ENCODE measurements at places on chromosomes 2 and 18.

DNA sequence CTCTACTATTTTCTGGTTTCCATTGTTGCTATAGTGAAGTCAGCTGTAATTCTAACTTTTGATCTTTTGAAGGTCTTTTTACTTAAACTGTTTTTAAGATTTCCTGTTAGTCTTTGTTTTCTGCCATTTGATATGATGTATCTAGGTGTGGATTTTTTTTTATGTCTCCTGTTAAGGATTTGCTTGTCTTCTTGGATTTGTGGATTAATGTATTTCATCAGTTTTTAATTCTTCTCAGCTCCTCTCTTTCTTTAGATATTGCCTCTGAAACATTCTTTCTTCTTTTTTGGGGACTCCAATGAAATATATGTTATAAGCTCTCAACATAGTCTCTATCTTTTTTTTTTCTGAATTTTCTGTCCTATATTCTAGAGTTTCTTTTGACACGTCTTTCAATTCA lies 24.8 kb upstream of the THUMPD2 start:
- DNase-seq: no peak

GRCh38 chr2:228180181-228181097 lies 1.0 kb downstream of the SPHKAP start:
- no peak for DNase-seq

- no peak for DNase-seq
Measured at GRCh38 chr2:212893216-212893615, 258.2 kb downstream of the IKZF2 start.

DNA sequence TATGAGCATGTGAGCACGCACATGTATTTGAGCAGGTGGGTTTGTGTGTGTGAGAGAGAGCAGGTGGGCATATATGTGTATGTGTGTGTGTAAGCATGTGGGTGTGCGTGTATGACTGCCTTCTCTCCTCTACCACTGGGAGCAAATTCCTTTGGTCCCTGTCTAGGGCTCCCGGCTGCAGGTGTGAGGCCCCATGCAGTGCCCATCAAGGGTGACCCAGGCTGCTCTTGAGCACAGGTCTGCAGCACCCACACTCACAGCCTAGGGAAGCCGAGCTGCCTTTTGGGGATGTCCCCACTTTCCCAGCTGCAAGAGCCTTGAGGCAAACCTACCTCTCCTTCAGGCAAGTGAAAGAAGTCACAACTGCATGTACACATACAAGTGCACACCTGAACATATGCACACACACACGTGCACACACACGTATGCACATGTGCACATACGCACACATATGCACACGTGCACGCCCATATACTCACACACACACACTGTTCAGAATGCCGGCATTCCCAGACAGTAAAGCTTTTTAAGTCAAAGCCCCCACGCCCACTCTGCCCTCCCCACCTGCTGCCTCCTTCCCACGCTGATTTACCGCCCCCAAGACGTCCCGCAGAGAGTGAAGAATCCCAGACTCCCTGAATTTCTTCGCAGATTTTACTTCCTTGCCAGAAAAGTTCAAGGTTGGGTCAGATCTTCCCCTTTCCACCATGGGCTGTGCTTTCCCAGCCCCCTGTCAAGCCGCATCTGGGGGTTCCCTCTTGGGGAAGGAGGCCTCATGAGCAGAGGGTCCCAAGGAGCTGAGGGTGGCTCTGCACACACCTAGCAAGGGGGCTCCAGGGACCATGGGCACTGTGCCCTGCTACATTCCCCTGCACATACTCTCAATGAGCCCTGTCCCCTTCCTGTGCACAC lies 170.6 kb downstream of the TWIST2 start:
- DNase-seq: peak; percentile 65

DNA sequence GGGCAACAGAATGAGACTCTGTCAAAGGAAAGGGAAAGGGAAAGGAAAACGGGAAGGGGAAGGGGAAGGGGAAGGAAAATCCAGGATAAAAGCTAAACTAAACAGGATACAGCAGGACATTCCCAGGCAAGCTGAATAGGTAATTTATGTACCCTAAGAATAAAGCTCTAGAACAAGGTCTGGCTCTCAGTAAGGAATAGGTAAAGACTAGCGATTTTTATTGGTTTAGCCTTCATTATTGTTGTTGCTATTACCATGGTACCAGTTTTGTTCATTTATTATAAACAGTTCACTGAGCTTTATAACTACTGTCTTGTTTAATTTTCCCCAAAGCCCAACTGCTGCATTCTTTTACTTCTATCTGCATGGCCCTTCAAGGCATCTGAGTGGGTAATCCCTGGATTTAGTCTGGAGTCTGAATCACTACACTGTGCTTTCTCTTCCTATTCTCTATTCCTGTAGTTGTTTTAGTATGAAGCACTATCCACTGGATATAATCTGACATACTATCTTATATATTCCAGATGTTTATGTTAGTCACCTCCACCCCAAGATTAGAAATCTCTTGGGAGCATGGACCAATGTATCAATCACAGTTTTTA lies 127.1 kb upstream of the TANK start:
- DNase-seq: no peak

GRCh38 chr2:106028192-106028591 lies 165.9 kb downstream of the UXS1 start:
- DNase-seq: no peak

DNA sequence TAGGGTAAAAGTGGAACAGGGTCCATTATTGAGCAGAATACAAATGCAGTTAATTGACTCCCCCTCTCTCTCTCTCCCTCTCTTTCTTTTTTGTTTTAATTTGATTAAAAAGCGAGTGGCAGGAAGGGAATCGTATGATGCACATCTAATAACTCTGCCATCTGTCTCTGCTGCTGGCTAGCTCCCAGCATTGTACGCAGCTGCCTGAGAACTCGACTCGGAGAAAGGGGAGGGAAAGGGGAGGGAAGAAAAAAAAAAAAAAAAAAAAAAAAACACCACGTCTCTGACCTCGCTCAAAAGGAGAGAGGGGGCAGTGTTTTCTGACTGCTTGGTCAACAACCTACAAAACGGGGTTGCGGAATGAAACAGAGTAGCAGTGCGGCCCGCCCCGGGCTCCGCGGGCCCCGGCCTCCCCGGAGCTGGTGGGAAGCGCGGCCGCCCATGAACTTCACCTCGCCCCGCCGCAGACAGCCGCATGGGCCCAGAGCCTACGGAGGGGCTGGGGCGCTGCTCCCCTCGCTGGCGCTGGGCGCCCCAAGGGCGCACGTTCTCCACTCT lies 265.7 kb downstream of the TCF4 start:
- DNase-seq: peak; percentile 87

DNA sequence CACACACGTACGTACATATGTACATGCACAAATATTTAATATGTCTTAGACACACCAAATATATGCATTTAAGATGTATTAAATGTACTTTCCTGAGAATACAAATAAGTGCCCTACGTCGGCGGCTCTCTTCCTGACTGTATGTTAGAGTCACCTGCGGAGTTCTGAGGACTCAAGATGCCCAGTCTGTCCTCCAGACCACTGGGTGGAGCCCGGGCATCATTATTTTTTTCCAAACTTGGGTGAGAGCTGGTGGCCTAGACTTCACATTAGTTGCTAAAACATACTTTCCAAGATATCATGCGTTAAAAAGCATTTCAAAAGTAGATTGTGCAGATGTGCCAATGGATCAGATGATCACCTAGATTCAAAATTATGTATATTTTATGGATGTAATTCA lies 2.9 kb downstream of the IL18R1 start:
- DNase-seq: no peak

DNA sequence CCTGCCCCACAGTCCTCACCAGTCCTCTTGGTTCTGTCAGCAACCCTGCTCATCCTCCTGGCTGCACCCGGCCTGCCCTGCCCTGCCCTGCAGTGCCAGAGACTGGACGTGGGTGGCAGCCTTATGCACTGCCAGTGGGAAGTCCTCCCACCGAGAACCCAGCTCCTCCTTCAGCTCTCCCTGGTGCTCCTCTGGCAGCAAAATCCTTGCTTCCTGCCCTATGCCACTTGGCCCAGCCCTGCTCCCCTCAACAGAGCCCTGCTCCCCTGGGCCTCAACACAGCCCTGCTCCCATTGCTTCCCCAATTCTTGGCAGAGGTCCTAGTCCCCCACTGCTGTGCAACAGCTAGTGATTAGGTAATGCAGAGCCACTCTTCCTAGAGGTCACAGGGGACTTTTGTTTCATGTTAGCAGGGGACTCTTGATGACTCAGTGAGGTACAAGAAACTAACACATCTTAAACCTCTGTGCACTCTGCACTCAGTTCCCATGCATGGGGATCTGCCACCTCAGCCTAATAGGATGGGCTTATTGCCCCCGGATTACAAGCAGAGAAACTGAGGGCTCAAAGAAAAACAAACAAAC lies 58.0 kb upstream of the EDAR start:
- DNase-seq: no peak

- DNase-seq: no peak
Measured at GRCh38 chr2:16080516-16080915, 140.2 kb downstream of the MYCN start.

DNA sequence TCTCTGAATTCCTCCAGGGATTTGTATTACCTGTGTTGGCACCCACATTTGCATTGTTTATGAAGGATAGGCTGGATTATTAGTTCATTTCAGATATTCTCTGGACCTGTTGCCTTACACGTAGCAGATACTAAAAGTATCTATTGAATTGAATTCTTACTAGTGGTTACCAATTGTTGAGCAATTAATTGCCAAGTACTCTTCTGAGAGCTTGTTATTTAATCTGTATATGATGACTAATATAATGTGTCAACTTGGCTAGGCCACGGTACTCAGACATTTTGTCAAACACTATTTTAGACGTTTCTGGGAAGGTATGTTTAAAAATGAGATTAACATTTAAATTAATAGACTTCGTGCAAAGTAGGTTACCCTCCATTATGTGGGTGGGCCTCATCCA lies 2.5 kb upstream of the SPP2 start:
- no peak for DNase-seq

GRCh38 chr2:3598912-3599854 lies 4.3 kb downstream of the COLEC11 start:
- no peak for DNase-seq

- no peak for DNase-seq
Measured at GRCh38 chr2:5173876-5174535, 518.2 kb upstream of the SOX11 start.

- DNase-seq: peak; percentile 72
Measured at GRCh38 chr2:24721470-24721869, 71.7 kb downstream of the PTRHD1 start.

DNA sequence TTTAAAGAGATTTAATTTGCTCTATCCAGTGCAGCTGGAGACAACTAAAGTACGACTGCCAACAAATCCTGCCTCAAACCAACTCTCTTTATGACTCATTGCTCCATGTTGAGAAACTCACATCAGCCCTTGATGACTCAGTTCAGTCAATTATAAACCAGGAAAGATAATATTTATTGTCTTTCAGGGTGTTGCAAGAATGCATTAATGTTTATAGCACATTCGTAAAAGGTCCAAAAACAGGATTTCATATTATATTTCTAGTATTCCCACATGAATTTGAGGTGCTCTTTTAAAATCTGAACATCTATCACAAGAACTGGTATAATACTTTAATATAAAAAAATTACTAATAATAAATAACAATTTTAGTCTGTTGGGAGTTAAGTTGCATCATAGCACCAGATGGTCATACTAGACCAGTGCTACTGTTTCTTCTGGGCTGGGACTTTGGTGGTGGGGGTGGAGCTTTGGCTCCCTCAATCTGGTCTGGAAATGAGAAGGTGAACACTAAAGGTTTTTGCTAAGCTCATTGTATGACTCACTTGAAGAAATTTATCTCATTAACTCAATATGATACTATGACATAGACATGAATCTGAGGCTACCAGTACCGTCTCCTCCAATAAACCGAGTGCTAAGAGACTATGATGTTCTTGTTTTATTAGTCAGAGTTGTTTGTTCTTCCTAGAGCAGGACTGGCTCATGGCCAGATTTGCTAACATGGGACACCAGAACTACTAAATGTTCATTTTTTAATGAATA lies 26.6 kb upstream of the MAP3K20 start:
- peak; percentile 85 for DNase-seq

DNA sequence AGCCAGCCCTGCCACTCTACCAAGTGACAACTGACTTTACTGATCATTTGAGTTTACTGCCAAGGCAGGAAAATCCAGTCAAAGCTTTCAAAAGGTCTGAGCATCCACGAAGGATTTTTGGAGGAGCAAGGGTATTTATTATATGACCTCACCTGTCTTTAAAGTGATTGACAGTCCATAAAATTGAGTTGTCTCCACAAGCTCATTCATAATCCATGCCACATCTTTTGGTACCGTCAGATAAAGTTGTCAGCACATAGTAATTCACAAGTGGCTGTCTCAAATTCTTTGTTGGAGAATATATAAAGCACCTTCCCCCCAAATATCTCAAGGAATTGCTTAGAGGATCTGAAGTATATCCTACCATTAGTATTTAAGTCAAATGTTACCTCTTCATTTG lies 240.5 kb downstream of the METTL4 start:
- no peak for DNase-seq

- DNase-seq: no peak
Measured at GRCh38 chr2:185502351-185502750, 236.3 kb upstream of the FSIP2 start.

DNA sequence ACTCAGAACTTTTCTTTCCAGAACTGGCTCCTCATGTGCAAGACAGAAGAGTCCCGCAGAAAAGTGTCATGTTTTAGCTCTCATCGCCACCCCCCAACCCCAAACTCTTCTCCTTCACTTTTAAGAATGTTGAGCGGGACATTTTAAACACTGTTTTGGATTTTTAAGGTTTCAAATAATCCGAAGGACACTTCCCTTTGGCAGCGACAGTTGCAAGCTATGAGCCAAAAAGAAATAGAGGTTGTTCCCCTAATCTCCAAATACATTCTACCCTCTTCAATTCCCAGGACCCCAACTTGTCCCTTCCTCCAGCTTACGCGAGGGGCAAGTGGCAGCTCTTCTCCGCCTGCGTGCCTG lies 678 bp upstream of the UBE2E3 start:
- DNase-seq: no peak

DNA sequence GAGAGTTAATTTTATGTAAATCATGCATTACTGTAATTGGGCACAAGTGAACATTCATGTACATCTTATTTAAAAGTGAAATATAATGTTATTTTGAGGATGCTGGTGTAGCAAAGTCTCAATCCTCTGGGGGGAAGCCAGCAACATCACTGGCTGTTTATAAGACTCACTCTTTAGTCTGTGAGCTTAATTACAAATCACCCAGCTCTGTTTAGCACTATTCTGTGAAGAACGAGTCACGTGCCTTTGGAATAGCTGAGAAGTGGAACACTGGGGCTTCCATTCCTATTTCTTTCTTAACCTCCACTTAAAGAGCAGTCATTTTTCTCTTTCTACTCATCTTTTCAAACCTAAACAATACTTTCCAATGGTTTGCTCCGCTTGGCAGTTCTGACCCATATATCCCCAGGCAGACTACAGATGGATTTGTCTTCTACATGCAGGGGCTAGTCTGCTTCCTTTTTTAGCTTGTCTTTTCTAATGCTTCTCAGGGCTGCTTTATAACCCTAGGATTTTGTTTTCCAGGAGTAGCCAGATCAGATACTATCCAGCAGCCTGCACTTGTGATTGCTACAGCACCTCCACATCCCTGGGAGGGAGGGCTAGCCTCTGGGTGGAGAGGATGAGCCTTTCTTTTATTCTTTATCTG lies 95.3 kb upstream of the CAVIN2 start:
- no peak for DNase-seq
